ENCODE measurements at places on chromosomes 5 and 9.

DNA sequence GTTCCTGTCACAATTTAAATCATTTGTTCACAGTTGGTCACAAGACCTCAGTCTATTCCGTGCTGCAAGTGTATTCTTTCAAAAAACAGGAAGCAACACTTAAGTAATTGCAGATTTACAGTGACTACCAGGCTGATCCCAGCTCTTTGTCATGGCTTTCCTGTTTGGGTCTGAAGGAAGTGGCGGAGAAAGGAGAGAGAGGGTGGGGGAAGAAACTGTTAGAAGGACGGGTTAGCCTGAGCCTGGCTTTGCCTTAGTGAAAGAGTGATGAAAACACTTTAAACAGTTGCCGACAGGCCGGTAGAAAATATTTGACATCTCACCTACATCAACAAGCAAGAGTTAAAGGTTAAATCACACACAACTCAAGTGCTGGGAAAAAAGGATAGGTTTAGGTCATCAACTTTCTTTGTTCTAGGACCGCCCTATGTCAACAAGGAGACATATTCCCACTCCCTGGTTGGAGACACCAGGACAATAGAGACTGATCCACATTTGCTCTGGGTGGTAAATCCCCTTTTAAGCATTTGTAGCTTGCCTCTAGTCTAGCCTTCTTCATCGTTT is 102.2 kb upstream of the DAB2 start:
- no peak for DNase-seq

- DNase-seq: no peak
Measured at GRCh38 chr5:143176048-143176447, 227.4 kb downstream of the NR3C1 start.

- DNase-seq: no peak
Measured at GRCh38 chr5:62732677-62733121, 154.1 kb downstream of the LRRC70 start.

DNA sequence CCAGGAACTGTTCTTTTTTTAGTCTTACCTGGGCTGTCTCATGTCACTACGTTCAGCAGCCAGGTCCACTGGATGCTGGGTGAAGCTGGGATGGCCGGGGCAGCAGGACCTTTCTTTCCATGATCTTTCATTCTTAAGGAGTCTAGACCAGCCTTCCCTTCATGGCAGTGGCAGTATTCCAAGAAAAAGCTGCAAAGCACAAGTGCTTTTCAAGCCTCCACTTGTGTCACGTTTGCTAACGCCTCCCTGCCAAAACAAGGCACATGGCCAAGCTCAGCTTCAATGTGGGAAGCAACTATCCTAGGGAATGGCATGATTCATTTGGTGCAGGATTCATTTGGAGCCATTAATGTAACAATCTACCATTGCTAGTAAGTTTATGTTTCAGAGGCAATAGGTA is 94.8 kb downstream of the RCL1 start:
- DNase-seq: no peak

GRCh38 chr5:126778675-126779403 is 1.9 kb downstream of the LMNB1 start:
- DNase-seq: peak; percentile 14

GRCh38 chr5:75610201-75610600 is 1.1 kb upstream of the ANKDD1B start:
- DNase-seq: no peak

DNA sequence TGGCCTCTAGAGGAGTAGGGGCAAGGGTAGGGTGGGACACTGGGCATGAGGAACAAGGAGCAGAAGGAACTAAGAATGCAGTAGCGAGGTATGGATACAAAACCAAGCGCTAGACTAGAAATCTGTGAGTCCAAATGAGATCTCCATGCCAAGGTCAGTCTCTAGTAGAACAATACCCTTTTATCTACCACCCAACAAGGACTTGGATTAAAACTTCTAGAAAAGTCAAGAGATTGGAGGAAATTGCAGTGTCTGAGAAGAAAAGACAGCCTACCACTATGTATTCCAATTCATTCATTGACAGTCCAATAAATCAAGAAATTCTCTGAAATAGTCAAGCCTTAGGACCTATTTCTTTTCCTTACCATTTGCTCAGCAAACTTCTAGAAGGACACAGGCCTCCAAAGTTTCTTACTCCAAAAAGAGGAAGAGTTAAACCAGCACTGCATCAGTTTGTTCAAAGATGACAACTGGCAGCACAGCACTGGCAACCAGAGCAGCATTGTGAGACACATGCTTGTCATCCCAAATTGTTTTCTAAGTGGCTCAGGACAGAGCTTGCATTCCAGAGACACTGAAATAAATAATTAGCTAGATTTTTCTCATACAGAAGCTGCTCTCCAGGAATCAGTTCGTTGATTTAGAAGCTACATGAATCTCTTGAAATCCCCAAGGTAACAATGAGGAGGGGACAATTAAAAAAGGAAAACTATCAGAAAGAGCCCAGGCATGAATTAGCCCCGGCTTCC is 22.6 kb downstream of the ABCA1 start:
- DNase-seq: no peak
